NCI-H774 (cell line): ENCODE measurements at places on chromosomes 4 and X.

DNA sequence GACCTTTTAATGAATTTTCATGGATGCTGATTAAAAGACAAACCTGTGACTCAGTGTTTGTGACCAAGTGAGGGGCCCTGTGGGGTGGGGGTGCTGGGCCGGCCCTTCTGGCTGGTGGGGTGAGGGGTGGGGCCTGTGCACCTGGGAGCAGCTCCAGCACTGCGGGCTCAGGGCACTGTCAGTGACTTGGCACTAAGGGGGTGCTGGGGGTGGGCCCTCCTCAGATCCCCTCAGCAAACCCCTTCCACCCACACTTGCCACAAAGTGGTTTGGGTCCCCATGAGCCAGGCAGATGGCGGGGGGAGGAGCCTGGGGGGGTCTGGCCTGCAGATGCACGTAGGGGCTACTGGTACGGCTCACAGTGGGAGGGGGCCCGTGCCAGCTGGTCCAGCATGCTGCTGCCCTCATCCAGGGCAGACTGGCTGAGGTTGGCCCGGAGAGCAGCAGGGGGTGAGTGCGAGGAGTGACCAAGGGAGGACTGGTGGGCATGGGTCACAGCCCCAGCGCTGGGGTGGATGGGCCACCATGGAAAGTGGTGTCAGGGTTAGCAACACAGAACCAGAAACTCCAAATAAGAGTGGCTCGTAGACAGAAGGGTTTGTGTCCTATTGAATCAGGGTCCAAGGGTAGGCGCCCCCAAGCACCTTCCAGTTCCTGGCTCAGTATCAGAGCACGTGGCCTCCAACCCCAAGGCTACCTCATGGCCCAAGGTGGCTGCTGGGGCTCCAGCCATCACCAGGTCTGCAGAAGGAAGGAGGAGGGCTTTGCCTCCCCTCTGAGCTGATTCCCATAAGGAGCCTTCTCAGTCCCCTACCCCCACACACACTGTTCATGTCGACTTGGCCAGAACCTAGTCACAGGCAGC, 10.1 kb downstream of the NKX1-1 start:
- no peak for DNase-seq

- no peak for DNase-seq
Measured at GRCh38 chrX:12390301-12390700, 252.0 kb downstream of the FRMPD4 start.

- no peak for DNase-seq
Measured at GRCh38 chrX:45769761-45770582, 569.3 kb upstream of the DIPK2B start.

- peak; percentile 11 for DNase-seq
Measured at GRCh38 chrX:71178908-71179307, 34.3 kb downstream of the NLGN3 start.

- DNase-seq = no peak
Measured at GRCh38 chrX:155767876-155768769, 113.0 kb upstream of the VAMP7 start.

DNA sequence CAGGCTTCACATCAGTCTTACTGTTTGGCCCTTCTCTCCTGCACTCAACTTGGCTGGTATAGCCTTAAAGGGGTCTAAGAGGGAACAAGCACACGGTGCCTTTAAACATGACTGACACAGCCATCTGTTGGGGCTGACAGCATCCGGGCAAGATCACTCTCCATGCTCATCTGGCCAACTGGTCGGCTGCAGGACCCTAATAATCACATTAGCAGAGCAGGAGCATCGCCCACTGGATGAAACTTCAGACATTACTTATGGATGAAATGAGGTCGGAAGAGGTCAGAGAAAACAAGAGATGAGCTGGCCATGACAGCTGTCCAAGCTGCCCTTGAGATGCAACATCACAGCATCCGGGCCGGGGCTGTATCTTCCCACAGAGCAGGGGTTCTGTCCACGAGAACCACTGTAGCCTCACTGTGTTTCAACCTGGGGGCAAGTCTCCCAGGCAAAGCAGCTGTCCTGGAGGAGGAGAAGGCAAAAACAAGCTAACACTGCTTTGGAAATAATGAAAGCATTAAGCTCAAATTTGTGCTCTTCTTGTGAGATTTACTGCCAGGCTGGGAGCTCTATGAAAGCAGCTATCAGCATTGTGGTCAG, 94.4 kb upstream of the TTC29 start:
- no peak for DNase-seq

GRCh38 chrX:17608888-17609287, 128.4 kb upstream of the SCML1 start:
- peak; percentile 64 for DNase-seq

- no peak for DNase-seq
Measured at GRCh38 chrX:48971249-48972219, at the start of gene KCND1. KCND1 (minus strand) TSS chrX:48971844; CDS start chrX:48970271, 1,573 bp downstream.

- no peak for DNase-seq
Measured at GRCh38 chrX:97498093-97498492, 614.4 kb downstream of the RPA4 start.

- peak; percentile 13 for DNase-seq
Measured at GRCh38 chrX:33840176-33840575, 291.9 kb downstream of the FAM47A start.

GRCh38 chr4:7722766-7723387, 216.8 kb downstream of the AFAP1 start:
- DNase-seq = no peak

- no peak for DNase-seq
Measured at GRCh38 chr4:83267830-83268475, 16.6 kb downstream of the COQ2 start.

DNA sequence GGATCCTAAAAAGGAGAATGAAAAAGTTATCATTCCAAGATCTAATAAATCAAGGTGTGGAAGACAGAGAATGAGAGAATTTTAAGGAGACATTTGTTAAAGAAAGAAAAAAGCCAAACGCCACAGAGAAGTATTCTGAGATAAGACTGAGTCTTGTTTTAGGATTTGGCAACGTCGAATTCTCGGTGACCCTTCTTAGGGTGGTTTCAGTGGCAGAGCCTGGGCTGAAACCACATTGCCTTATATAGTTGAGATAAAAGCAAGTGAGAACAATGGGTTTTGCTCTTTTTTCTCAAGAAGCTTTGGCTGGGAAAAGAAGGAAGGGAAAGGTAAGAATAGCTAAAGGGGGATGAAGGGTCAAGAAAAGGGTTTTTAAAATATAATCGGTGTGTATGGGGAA, 209.4 kb downstream of the VEGFC start:
- no peak for DNase-seq

DNA sequence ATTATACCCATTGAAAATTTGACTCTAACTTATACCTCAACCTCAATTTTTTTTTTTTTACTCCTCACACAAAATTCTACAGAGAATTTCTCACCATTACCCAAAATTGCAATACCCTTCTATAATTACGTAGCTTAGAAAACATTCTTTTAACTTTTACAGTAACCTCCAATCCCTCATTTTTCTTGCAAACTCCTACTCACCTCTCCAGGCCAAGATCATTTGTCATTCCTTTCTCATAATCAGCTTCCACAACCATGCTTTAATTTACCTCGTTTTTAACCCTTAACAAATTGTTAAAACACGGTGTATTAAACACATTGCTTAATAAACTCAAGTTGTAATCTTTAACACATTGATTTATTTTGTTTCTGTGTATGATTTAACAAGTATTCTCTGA, 289.7 kb upstream of the TRAM1L1 start:
- DNase-seq = no peak

DNA sequence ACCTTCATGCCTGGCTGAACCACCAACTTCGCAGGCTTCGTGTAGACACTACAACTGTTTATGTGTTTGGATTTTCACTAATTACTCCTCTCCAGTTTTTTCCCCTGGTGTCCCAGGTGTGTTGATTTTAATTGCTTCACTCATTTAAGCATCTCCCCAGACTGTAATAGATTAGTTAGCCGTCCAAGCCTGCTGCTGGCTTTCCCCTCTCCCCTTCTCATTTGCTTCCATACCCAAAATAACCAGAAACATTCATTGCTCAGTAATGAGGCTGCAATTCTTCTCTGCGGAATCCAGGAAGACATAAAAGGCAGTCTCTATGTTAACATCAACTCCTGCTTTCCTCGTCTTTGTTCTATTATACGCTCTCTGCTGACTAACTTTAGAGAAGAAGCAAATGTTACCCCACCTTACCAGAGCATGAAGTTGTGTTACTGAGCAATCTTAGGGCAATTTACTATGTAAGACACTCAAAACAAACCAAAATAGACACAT, 37.9 kb upstream of the SCRG1 start:
- DNase-seq = no peak

- no peak for DNase-seq
Measured at GRCh38 chrX:153770601-153771414, 6.8 kb downstream of the PLXNB3 start.

- peak; percentile 2 for DNase-seq
Measured at GRCh38 chr4:123616951-123617461, 220.4 kb downstream of the SPRY1 start.
